ENCODE measurements at places on chromosomes 3 and 15. TPM values are rescaled to one million over a fixed set of nuclear protein-coding genes. Genes with fewer than 3 reads are reported as not detected.

DNA sequence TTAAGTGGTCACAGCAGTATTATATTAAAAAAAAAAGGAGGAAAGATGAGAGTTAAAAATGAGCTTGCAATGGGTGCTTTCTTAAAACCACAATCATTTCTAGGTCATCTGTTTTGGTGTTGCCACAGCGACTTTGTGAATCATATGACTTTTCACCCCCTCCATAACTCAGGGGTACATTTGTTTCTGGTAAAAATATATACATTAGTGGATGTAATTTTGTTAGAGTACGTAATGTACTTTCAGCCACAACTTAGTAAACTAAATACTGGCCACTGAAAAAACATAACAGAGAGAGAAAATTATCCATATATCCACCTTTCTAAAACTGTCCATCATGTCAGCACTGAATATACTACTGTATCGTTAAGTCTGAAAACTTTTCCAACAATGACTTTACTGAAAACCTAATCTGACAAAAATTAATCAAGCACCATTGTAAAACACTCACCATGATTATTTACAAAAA lies 3.4 kb downstream of the ANKRD28 start:
- no peak for DNase-seq

The NSMCE3 gene
- 6.5 TPM for total RNA-seq

GRCh38 chr3:74766405-74766804 lies 151.9 kb upstream of the CNTN3 start:
- no peak for DNase-seq

DNA sequence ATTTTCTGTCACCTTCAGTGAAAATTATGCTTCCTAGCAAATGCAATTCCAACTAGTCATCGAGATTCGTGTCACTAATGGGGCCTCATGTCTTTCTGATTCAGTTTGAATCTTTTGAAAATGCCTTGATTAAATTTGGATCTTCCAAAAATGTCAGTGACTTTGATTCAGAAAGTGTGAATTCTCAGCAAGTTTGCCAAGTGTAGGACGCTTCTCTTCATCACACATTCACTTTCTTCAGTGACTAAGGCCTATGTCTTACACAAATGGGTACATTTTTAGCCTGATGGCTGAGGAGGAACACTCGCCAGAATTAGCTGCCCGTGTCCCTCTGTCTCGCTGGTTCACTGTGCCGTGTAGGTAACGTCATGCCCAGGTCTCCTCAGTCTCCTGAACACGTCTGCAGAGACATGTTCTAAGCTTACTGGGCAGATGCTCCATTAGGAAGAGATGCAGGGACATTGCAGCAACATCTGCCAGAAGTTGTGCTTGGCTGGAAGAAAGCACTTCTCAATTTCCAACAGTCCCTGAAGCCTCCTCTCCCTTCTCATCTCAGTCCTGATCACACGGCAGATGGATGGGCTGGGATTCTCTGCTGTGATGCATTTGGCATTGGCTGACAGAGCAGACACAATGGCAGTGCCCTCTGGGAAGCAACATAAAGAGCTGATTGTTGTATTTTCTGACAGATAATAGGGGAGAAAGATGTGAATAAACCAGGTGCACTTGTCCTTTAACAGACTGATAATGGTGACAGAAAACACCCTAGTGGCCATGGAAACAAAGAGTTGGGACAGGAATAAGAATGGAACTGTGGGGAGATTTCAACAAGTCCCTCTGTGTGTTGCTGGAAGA lies 29.1 kb upstream of the LYZL4 start:
- DNase-seq, result no peak

GRCh38 chr3:143826296-143826695 lies 22.0 kb downstream of the SLC9A9 start:
- DNase-seq, result no peak

The RHCG gene
- 5.7 TPM for total RNA-seq

DNA sequence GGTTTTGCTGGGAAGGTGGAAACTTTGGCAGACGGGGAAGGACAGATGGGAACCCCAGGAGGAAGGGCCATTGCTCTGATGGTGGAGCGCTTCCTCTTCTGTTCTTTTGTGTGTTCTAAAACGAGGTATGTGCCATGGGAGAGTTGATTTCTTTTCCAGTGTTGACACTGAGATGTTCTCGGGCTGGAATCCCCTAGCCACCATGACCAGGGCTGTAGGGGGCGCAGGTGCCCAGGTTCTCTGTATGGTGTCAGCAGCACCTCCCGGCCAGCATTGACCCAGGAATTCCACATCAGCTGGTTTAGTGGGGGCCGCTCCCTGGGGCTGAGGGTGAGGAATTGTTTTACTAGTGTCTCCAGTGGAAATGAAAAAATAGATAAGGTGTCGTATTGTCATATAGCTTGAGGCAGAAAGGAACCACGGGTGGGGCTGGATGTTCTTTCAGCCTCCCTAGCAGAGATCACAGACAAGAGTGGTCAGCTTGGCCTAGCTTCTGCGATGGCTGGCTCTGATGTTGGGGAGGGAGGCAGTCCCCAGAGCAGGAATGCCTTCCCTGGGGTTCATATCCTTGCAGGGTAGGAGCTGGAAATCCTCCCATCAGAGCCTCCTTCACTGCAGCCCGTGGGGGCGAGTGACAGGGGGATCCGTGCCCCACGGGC lies 34.2 kb upstream of the ACAD9 start:
- DNase-seq, result no peak

GRCh38 chr3:197952440-197952839 lies 2.5 kb downstream of the RPL35A start:
- DNase-seq, result no peak

DNA sequence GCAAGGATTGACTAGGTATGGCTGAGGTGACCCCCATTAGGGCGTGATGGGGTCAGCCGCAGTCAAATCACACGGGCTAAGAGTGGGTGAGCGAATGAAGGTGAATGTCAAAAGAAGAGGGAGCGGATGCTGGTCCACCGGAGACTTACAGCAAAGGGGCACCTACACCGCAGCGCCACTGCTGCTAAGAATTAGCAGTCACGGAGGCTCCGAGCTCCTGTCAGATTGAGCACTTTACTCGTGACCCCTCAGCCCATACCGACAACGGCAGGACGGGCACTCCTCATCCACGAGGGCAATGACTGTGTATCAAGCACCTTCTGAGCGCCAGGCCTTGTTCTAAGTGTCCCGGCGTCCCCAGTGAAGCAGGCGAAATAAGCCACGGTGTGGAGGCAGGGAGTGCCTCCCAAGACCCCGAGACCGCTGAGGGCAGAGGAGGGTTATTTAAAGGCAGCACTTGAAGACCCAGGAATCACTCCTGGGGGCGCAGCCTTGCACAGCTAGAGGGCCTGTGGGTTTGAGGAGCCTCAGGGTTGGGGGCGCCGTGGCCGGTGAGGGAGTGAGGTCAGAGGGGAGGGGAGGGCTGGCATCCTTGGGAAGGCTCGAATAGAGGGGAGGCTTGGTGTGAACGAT lies 61.6 kb upstream of the GATA2 start:
- peak; percentile 85 for DNase-seq

The GOLGA8S gene
- total RNA-seq, result 0.26 TPM

The REC114 gene
- not detected for total RNA-seq

DNA sequence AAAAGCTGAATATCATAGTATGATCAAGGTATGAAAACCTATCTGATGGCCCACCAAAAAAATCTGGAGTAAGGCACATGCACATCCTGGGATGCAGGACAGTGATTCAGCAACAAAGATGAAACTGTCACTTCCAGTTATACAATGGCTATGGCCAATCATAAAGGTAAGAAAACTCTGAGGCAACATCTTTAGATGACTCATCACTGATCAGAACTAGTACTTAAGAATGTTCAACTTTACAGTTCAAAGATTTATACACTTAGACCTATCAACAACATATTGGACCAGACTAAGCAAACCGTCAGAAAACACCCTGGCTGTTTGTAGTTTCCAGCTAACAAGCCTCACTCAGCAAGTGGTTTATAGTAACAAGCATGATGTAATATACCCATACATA lies 21.3 kb upstream of the PLCH1 start:
- DNase-seq, result no peak

The ZNF80 gene
- not detected for total RNA-seq

- no peak for DNase-seq
Observed at GRCh38 chr3:26058901-26059321, 269.0 kb downstream of the OXSM start.

Data from mesenteric fat pad (tissue), 1 donor.